Left lung (tissue), 14 donors: ENCODE measurements at places on chromosomes 3 and 15. TPM values are rescaled to one million over a fixed set of nuclear protein-coding genes. Genes with fewer than 3 reads are reported as not detected.
A peak's percentile ranks its signal among the peaks of the same experiment; 100 is the strongest.

Gene EPHA3
- 11.9 TPM for polyA plus RNA-seq

Gene ZNF620
- 7.5 TPM for polyA plus RNA-seq

Gene APOD
- polyA plus RNA-seq: 4.0 TPM

Gene CYP1A1
- polyA plus RNA-seq: 0.91 TPM

Gene CFAP92
- 4.3 TPM for polyA plus RNA-seq

Gene CCNB2
- polyA plus RNA-seq: 47.5 TPM

Gene TBC1D5
- 47.4 TPM for polyA plus RNA-seq

Gene LHFPL4
- polyA plus RNA-seq: 0.06 TPM

Gene CHRFAM7A
- 3.5 TPM for polyA plus RNA-seq

Gene RTP3
- not detected for polyA plus RNA-seq

Gene A4GNT
- polyA plus RNA-seq: 0.41 TPM

Gene CACNA2D2
- polyA plus RNA-seq: 37.5 TPM

Gene SHC4
- 1.4 TPM for polyA plus RNA-seq

Gene SMCO1
- not detected for polyA plus RNA-seq

Gene AP3B2
- 1.5 TPM for polyA plus RNA-seq

Gene CCRL2
- 4.3 TPM for polyA plus RNA-seq

Gene GLDN
- polyA plus RNA-seq: 0.31 TPM

Gene SOX2
- 26.0 TPM for polyA plus RNA-seq

Gene CYP8B1
- polyA plus RNA-seq: 0.21 TPM

Gene SLC2A2
- polyA plus RNA-seq: 0.07 TPM

- no peak for DNase-seq
Measured at GRCh38 chr3:148400754-148401153, 296.9 kb upstream of the AGTR1 start.

- DNase-seq: no peak
Measured at GRCh38 chr3:178845420-178846118, 226.0 kb downstream of the ZMAT3 start.

DNA sequence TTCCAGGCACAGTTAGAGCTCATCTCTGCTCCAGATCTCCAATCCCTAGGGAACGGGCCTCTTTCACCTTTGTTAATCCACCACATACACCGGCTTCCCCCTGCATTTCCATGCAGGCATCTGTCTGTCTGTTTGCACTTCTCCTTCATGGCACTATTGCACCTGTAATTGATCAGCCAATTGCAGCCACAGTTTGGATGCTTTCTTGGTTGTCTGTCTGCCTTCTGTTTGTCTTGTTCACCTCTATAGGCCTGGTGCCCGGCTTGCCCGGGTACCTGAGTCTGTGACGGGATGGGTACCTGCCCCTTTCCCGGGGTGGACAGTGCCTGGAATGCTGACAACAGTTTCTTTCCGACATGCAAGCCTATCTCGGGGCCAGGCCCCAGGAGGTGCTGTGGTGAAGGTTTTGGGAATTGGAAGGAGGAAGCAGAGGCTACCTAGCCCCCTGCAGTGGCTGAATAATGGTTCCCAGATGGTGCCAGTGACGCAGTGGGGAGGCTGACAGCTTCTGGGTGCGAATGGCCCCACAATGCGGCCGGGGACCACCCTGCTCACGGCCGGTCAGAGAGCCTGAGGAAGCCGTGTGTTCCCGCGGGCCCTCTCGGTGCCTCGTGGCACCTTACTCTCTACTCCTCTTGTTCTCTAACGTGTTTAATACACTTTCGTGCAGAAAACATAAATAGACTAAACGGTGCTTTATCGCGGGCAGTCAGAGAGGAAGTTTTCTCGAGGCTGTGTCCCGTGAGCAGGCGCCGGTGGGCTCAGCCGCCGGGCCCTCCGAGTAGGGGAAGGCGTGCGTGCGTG lies 31.3 kb upstream of the RAB6B start:
- no peak for DNase-seq

DNA sequence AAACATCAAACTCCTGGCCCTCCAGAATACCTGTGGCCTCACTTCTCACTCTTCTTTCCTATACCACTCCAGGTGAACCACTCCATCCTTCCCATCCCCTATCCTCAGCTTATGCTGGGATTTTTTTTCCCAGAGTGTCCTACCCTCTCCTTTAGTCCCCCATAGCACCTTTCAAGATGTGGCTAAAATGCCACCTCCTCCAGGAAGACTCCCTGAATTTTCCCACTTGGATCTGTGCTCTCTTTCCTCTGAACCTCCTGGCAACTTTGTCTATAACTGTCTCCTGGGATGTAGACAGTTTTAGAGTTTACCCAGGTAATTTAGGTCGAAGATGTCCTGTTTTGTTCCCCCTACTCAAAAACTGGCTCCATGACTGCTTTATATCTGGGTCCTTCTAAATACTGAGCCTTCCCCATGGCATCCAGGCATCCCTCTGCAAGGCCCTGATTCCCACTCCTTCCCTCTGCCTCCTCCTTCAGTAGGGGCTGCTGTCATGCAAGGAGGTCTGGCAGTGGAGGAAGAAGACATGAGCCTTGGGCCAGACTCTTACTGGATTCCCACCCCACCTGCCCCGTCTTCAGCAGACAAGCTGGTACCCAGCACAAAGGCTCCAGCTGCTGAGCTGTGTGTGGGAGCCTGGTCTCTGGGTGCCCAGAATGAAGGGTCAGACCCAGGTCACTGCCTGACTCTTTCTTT lies 161.5 kb downstream of the SMAD6 start:
- no peak for DNase-seq

DNA sequence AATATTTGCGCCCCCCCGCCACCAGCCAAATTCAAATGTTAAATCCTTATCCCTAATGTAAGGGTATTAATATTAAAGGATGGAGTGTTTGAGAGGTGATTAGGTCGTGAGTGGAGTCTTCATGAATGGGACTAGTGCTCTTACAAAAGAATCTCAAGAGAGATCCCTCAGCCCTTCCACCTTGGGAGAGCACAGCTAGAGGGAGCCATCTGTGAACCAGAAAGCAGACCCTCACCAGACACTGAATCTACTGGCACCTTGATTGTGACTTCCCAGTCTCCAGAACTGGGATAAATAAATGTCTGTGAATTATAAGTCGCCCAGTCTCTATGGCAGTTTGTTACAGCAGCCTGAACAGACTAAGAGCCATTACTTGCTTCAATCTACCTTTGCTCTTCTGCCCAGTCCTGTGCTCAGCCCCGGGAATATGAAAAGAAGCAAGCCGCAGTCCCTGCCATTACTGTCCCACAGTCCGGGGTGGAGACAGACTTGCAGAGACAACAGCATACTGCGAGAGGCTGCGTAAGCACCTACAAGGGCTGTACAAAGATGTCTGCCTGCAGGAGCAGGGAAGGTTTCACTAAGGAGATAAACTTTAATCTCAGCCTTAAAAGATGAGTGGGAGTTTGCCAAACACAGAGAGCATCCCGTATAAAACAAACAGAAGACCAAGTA lies 110.7 kb upstream of the TMCO5A start:
- no peak for DNase-seq

GRCh38 chr15:79680720-79681119 lies 216.1 kb downstream of the MTHFS start:
- no peak for DNase-seq

GRCh38 chr15:88147760-88148159 lies 108.8 kb downstream of the NTRK3 start:
- DNase-seq: no peak

DNA sequence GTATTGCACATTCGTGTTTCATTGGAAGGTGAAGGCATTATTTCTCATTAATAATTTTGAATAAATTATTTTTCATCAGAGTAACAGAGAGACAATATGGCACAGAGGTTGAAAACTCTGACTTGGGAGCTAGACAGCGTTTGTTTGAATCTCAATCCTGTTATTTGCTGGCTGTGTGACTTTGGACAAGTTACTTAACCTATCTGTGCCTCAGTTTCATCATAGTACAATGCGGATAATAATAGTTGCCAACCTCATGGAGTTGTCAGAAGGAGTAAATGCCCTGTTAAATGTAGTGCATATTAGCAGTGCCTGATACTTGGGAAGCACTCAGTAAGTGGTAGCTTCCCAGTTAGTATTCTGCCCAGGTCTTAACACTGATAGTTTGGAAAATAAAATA lies 151.7 kb downstream of the SPATA16 start:
- DNase-seq: no peak

- no peak for DNase-seq
Measured at GRCh38 chr3:88209356-88209755, 59.6 kb downstream of the C3orf38 start.

DNA sequence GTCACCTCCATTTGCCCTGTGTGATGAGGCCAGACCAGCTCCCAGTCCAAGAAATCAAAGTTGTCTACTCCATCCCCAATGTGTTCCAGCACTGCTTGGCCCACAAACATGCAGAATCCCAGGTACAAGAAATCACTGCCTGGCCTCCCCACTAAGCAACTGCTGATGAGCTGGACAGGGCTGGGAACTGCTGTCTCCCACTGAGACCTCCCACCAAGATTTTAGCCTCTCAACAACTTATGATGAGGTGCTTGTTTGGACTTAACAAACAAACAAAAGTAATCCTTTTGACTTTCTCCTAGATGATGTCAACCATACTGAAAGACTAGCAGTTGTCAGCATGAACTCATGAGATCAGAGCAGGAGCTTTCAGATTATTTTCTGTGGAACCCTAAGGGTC lies 260.1 kb upstream of the UBE2E2 start:
- peak; percentile 60 for DNase-seq

- no peak for DNase-seq
Measured at GRCh38 chr15:101411085-101411484, 78.4 kb downstream of the PCSK6 start.

- DNase-seq: no peak
Measured at GRCh38 chr3:18119866-18120265, 305.3 kb downstream of the SATB1 start.

GRCh38 chr15:40234783-40235182 lies 4.1 kb upstream of the PAK6 start:
- DNase-seq: no peak

DNA sequence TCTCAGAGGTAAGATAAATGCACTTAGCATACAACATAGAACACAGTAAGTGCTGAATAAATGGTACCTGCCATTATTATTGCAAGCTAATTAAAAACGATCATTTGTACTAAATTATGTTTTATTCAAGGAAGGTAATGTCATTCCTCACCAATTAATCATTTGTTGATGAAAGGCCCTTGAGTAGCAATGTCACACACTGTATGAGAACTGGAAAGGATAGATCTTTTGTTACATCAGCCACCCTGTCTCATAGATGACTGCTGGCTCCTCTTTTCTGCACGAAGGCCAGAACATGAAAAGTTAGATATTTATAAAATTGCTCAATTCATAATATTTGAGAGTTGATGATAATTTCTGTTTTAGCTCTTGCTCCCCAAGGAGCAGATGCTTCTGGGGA lies 415.4 kb downstream of the RBMS3 start:
- DNase-seq: no peak

GRCh38 chr3:14288177-14288788 lies 109.7 kb downstream of the LSM3 start:
- no peak for DNase-seq

DNA sequence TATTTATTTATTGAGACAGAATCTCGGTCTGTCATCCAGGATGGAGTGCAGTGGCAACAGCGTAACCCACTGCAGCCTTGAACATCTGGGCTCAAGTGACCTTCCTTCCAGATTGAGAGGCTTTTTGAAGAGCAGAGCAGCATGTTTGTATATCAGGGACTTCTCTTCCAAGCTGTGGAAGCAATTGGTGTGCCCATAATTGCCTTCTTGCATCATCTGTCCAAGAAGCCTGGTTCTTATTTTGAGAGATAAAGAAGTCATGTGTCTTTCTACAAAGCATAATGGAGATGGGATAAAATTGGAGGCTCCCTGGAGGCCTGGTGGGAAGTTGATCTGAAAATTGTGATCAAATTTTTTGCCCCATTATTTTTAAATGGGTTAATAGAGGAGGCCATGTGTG lies 183.8 kb upstream of the MCTP2 start:
- no peak for DNase-seq

- DNase-seq: no peak
Measured at GRCh38 chr15:80710635-80711554, 15.8 kb downstream of the ABHD17C start.

- DNase-seq: no peak
Measured at GRCh38 chr15:31081056-31081455, 20.5 kb downstream of the TRPM1 start.
